ENCODE measurements at places on chromosomes 2 and 18.

DNA sequence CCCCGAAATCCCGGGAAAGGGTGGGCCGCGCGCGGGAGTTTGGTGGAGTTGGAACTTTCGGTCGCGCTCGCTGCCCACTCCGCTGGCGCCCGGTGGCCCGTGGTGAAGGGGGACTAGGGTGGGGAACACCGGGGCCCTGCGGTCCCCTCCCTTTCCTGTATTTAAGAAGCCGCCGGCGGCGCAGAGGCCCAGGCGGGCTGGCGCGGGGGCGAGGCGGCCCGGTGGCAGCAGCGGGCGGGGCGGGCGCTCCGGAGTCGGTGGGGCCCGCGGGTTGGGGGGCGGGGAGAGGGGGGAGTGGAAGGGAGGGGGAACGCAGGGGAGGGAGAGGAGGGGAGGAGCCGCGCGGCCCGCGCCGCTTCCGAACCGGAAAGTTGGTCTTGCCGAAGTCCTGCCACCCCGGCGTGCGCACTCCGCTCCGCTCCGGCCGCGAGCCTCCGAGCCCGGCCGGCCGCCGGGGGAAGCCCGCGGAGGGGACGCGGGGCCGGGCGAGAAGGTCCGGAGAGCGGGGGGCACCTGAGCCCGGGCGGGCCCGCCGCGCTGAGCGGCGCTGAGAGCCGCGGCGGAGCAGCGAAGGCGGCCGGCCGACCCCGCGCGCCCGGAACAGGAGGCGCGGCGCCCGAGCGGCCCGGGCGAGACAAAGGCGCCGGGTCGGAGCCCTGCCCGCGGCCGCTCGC lies 425 bp upstream of the SALL3 start:
- no peak for DNase-seq

- DNase-seq = no peak
These were observed 334.4 kb downstream of the AGPS start for GRCh38 chr2:177726931-177727348.

- DNase-seq = no peak
These were observed 37.5 kb downstream of the KCNS3 start for GRCh38 chr2:17915811-17916518.

GRCh38 chr2:165408186-165408585 lies 61.3 kb upstream of the CSRNP3 start:
- DNase-seq = no peak

DNA sequence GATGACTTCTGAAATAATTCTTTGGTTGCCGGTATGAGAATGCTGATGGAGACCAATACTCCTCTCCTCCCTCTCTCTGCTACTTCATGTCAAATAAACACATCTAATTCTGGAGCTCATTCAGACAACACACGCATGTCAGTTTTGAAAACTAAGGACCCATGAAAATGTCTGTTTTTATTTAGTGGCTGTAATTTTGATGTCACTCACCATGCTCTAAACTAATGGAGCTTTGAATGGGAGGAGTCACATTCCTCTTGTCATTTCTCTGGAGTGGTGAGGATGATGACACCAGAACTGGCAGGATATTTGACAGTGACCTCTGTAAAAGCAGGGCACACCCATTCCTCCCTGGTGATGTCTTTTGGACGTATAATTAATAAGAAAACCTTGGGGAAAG lies 163.0 kb downstream of the PHLPP1 start:
- DNase-seq = no peak

DNA sequence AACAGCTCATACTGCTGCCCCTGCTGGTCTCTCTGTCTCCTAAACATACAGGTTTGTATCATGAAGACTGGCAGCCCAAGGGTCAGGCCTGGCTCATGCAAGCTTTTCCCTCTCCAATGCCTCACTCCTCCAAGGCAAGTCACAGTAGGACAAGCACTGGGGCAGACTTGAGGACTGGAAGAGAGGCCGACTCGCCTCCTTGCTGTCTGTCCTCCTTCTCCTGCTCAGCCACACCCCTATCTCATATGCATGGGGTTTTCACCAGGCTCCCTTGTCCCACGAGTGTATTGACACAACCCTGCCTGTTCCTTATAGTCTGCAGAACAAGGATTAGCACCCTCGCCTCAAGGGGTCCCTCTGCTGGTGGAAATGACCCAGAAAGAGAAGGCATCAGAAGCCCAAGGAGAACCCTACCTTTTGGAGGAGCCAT lies 223.7 kb downstream of the SOX11 start:
- DNase-seq = peak; percentile 0

- DNase-seq = peak; percentile 14
These were observed 721 bp downstream of the ADAM17 start for GRCh38 chr2:9554921-9555296.

DNA sequence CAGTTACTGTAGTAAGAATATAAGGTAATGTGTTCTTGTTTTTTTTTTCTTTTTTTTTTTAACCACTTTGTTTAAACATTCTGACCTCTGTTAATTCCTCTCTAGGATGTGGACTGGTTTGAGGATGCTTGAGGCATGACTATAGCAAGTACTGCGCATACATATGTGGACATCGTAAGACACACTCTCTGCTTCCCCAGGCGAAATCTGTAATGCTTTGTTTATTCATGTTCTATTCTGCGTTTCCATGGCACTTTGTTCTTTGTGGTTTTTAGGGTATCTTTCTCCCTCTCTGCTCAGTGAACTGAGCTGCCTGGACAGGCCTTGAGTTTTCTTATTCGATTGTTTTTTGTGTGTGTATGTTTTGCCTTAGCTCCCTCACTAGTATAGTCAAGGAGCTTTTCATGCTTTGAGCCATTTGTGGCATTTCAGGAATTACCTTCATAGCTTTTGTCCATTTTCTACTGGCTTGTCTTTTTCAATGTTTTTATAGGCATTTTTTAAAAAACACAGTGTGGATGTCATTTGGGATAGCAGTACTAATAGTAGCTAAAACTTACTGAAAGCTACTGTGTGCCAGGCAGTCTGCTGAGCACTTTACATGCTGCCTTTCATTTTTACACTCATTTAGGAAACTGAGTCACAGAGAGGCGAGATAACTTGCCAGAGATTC lies 1.9 kb upstream of the SH3BP4 start:
- no peak for DNase-seq

GRCh38 chr2:39373181-39373802 lies 63.8 kb downstream of the MAP4K3 start:
- no peak for DNase-seq

- DNase-seq = no peak
These were observed 133.8 kb upstream of the SCN7A start for GRCh38 chr2:166627893-166628292.

DNA sequence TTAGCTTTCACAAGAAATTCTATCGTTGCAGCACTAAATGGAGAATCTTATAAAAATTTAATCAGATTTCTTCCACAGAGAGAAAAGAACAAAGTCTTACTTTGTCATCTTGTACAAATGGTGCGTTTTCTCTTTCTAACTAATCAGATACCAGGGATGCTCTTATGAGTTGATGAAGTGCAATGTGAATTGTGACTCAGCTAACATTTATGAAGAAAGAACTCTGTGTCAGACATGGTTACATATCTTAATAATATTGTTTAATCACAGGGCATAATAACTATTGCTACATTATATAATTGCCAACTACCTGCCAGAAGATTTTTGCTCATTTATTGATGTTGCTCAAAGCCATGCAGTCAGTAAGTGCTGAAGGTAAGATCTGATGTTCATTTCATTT lies 465.0 kb downstream of the CCDC85A start:
- no peak for DNase-seq

DNA sequence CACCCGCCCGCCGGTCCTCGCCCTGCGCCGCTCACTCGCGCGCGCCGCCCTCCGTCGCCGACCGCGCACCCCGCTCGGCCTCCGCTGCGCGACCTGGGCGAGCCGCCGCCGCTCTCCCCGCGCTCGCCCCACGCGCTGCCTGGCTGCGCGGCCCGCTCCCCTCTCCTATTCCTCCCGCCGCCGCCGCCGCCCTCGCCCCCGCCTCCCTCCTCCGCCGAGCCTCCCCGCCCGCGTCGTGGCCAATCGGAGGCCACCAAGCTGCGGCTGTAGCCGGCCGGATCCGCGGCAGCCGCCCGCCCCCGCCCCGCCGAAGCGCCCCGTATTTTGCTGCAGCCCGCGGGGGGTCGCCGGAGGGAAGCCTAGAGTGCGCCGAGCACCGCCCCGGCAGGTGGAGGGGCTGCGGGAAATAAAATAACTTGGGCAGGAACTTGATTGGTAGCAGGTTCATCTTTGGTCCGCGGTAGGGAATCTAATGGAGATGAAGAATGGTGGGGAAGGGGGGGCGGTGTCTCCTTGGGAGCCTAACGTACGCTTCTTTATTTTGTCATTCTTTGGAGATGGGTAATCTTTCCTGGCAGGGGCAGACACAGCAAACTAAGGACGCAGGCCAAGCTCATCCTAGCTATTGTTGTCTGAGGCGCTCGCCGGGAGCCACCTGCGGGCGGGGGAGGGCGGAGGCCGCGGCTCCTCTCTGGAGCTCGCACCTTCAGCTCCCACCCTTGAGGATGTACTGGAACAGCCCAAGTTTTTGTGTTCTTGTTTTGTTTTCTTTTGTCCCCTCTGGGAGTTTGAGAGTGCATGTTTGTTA lies 1.1 kb upstream of the CDH2 start:
- DNase-seq = no peak

- DNase-seq = no peak
These were observed 271.9 kb downstream of the NCKAP5 start for GRCh38 chr2:133296401-133296800.

- DNase-seq = no peak
These were observed 36.1 kb downstream of the TRPM8 start for GRCh38 chr2:233953087-233953801.

DNA sequence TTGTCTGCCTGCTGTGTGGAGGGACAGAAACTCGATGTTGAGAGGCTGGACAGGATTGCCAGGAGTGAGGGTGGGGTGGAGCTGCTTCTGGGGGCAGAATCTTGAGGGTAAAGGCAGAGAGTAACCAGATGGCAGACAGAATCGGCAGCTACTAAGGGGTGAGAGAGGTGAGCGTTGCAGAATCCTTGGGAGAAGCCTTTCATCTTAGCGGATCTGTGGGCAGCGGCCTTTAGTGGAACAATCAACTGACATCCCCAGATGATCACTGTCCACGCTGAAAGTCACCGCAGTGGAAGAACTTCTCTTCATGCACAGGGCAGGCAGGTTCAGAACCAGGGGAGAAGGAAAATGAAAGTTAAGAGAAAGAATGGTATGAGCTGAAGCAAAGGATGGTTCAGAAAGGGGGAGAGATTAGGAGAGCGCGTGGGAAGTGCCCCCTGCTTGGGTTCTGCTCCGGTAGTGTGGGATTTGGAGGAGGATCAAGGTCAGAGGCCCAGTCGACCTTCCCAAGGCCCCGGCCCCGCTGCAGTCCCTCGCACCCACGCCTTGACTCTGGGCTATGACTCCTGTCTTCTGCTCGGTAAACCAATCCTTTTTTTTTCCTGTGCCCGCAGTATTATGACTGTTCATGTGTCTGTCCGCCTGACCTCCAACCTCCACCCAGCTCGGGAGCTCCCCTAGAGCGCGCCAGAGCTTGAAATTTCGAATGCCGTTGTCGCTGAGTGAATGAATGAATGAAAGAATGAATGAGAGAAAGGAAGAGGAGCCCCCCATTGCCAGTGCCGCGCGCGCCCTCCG lies 584 bp downstream of the BOLA3 start:
- DNase-seq = no peak

- no peak for DNase-seq
These were observed 449.1 kb upstream of the REG3G start for GRCh38 chr2:78576409-78576808.

DNA sequence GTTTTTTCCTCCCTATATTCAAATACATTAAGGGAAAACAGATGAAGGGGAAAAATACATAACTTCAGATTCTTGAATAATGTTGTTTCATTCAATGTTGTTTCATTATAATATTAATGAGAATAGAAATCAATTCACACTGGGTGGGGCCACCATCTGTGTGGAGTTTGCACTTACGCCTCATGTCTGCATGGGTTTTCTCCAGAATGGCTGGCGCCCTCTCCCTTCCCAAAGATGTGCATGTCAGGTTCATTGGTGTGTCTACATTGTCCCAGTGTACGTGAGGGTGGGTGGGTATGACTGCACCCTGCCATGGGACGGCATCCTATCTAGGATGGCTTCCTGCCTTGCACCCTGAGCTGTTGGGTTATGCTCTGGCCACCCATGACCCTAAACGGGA lies 51.7 kb downstream of the COBLL1 start:
- no peak for DNase-seq

DNA sequence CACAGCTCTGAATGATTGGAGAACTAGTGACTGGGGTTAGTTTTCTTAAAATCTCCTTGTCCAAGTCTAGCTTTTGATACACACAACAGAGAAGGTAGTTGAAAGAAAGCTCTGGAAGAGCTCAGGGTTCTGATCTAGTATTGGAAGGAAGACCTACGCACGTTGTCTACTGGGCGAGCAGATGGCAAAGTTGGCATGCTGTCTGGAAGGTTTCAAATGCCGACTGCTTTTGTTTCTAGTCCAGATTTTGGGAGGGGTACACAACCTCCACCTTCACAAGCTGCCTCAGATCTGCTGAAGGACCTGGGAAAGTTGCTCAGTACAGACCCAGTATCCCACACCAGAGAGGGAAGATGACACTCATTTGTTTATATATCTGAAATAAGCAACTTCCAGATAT lies 507.3 kb downstream of the RNF144A start:
- no peak for DNase-seq

GRCh38 chr18:31079973-31080372 lies 22.2 kb downstream of the DSC2 start:
- no peak for DNase-seq

- no peak for DNase-seq
These were observed 321.5 kb downstream of the RND3 start for GRCh38 chr2:150165988-150166312.
